CD4-positive, alpha-beta T cell treated with Interleukin-21 for 1 hour (primary cell): ENCODE measurements at places on chromosomes 4 and X.

DNA sequence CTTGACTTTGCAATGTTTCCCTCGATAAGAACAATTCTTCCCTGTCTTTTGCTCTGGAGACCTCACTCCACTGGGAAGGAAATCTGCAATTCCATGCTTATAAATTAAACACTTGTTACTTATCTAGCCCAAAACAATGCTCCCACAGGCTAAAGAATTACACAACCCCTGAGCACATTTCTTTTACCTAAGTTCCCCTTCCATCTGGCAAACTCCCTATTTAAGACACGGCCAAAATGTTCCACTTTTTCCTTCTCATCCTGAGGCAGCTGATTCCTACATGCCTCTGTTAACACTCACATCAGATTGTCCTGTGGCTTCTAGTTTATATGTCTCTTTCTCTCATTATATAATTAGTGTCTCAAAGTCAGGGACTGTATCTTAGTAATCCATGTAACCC is 211.7 kb downstream of the COX18 start:
- no peak for DNase-seq

- DNase-seq, result no peak
These were observed 431.8 kb downstream of the PPARGC1A start for GRCh38 chr4:23458054-23458453.

DNA sequence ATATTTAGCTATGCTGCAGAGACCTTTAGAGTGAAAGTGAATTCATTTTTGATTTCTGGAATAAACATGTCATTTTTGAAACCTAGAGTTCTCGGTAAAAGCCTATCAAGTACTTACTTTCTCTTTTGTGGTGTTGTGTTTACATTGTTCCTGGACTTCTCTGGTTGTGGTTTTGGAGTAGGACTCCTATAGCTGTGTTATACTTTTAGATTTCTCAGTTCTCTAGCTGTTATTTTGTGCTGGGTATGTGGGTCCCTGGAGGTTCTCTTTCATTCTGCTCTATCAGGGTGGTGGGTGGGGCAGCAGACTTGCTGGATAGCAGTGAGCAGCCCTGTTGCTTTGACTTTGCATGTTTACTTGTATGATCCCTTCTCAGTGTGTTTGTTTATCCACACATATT is 25.6 kb upstream of the MSMO1 start:
- DNase-seq, result peak; percentile 16

DNA sequence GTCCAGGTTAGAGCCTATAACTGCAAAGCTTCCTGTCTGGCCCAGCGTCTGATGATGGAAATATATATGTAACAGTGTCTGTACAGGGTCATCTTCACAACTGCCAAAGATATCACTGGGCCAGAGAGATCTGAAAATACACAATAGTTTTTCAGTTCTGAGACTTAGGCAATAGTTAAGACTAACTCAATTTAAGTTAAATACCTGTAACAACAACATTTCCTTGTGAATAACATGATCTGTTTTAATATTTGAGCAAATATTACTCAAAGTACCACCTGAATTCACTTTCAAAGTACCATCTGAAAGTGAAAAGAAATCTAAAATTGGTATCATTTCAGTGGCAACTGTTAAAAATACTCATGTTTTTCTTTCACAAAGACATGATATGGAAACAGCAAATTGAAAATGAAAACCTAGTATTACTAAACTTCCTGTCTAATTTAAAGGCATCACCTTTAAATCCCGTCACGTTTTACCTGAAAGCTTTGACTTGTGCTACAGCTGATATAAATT is 9.6 kb downstream of the ZAR1 start:
- no peak for DNase-seq

GRCh38 chrX:136192839-136193414 is 45.6 kb downstream of the FHL1 start:
- DNase-seq, result no peak

- DNase-seq, result no peak
These were observed 493.0 kb upstream of the PITX2 start for GRCh38 chr4:111115881-111116280.

DNA sequence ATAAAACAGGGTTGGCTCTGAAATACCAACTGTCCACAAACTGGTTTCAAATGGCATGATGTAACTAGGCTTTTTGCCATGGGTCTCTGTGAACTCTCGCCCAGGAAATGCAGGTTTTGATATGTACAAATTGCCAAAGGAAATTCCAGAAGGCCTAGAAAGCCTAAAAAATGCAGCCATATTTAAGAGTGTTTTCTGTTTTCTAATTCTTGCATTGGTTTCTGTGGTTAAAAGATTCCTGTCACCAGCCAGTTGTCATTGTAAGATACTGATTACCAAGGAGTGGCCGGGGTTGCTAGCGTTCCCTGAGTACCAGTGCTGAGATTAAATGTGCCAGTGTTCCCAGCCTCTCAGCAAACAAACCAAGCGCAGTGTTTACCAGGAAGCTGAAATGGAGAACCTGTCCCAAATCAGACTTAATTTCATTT is 53.9 kb upstream of the SORBS2 start:
- DNase-seq, result no peak

GRCh38 chr4:66123190-66123589 is 452.9 kb upstream of the EPHA5 start:
- no peak for DNase-seq
